ENCODE measurements at places on chromosomes 2 and 18. TPM values are rescaled to one million over a fixed set of nuclear protein-coding genes. Genes with fewer than 3 reads are reported as not detected.

- DNase-seq, result no peak
Observed at GRCh38 chr2:169509955-169510354, 453 bp downstream of the KLHL41 start.

The PLEKHH2 gene
- total RNA-seq, result 0.33 TPM

The SERPINB13 gene
- total RNA-seq, result not detected

The ST8SIA5 gene
- total RNA-seq, result not detected

DNA sequence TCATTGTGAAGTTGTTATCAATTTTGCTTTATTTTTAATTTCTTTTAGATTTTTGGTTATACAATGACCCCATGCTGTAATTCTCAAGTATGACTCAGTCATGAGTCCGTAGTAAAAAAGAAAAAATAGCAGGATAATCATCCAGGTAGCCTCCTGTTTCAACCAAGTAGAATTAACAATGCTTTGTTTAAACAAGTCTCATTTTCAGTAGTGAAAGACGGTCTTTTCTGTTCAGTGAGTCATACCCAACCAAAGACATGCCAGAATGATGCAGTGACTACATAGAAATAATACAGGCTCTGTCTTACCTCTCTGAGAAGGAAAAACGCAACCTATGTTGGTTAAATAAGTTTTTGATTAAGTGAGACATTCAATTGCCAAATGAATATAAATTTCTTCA is 67.8 kb upstream of the DSC1 start:
- DNase-seq, result no peak

The ZNF804A gene
- total RNA-seq, result not detected

DNA sequence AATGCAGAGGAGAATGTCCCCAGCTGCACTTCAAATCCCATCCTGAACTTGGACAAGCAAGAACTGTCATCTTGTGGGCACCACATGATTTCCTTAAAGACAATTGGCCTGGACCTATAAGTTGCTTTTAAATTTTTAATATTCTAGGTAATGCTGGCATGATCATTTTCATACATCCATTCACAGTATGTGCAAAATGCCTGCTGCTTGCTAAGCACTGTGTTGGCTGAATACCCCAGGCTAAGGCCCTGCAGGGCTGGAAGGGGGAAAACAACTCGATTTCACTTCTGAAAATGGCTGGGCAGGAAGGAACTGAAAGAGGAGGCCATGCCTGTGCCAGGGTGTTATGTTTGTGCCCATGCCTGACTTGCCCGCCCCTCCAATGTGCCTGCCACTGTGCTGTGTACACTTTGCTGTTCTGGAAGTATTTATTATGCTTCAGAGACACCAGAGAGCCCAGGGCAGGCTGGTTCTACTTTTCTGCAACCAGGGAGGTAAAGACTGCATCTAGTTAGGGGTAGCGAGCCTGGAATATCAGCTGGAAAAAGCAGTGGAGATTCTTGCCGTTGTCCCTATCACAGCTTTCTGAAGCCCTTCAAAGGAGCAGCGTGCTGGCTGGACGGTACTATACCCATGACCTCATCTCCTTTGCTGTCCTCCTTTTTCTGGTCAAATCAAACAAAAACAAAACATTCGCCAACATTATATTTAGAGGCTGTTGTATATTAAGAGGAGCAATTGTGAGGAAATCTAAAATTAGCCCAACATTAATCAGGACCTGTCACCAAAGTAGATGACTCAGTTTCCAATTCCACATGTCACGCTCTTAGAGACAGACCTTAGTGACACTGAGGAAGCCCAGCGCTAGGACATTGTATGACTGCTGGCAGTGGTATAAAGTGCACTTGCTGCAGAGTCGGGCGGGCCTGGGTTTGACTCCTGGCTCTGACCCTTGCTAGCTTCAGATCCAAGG is 158.1 kb downstream of the DDX1 start:
- DNase-seq, result no peak

The ITGA4 gene
- 33.6 TPM for total RNA-seq

GRCh38 chr2:66127656-66128055 is 307.3 kb upstream of the MEIS1 start:
- DNase-seq, result no peak

DNA sequence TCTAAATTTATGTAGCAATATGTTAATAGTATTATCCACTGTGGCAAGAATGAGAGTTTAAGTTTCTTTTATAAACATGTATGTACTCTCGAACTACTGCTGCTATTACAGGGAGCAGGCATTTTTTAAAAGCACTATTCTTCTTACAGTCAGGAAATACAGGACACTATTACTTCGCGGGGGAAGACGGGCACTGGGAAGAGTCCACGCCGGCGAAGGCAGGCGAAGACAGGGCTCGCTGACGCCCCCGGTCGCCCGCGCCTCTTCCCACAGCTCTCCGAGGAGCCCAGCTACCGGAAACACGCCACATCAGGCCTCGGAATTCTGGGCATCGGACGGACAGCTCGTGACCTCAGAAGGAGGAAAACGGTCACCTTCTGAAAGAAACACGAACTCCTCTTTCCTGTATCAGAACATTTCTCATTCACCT is 90.2 kb downstream of the FAM161A start:
- DNase-seq, result no peak

DNA sequence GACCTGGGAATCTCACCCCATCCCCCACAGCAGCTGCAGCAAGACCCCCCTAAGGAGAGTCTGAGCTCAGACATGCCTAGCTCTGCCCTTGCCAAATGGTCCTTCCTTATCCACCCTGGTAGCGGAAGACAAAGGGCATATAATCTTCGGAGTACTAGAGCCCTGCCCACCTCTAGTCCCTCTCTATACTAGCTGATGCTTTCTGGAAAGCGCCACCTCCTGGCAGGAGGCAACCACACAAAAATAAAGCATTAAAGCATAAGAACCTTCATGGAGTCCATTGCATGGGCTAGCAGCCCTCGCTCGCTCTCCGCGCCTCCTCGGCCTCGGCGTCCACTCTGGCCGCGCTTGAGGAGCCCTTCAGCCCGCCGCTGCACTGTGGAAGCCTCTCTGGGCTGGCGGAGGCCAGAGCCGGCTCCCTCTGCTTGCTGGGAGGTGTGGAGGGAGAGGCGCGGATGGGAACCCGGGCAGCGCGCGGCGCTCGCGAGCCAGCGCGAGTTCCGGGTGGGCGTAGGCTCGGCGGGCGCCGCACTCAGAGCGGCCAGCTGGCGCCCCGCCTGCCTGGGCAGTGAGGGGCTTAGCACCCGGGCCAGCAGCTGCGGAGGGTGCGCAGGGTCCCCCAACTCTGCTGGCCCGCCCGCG is 941.2 kb downstream of the SUCLG1 start:
- DNase-seq, result no peak

- no peak for DNase-seq
Observed at GRCh38 chr18:60024345-60024744, 124.5 kb downstream of the PMAIP1 start.

DNA sequence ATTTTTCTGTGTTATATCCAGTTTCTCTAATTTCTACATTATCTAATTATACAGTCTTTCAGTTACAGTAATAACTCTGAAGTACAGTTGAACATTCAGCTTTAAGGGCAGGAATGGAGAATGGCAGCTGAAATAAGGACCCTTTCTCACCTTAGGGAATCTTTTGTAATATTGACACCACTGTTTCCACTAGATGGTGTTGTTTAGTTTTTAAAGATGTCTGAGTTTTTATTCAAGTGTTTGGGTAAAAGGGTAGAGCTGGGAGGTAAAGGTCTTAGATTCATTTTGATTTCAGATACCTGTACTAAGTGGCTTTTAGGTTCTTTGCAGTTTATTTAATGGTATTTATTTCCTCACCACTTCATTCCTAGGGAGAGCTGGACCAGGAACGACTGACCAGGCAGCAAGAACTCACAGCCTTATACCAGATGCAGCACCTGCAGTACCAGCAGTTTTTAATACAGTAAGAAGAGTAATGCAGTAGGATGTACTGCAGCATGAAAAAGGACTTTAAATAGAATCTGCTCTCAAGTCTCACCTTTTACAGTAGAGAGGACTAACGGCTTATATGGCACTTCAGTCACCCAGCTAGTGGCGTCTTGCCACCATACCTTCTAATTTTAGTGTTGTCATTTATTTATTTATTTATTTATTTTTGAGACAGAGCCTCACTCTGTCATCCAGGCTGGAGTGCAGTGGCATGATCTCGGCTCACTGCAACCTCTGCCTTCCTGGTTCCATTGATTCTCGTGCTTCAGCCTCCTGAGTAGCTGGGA is 33.2 kb upstream of the KCNJ13 start:
- DNase-seq, result no peak

The C2orf78 gene
- total RNA-seq, result not detected

DNA sequence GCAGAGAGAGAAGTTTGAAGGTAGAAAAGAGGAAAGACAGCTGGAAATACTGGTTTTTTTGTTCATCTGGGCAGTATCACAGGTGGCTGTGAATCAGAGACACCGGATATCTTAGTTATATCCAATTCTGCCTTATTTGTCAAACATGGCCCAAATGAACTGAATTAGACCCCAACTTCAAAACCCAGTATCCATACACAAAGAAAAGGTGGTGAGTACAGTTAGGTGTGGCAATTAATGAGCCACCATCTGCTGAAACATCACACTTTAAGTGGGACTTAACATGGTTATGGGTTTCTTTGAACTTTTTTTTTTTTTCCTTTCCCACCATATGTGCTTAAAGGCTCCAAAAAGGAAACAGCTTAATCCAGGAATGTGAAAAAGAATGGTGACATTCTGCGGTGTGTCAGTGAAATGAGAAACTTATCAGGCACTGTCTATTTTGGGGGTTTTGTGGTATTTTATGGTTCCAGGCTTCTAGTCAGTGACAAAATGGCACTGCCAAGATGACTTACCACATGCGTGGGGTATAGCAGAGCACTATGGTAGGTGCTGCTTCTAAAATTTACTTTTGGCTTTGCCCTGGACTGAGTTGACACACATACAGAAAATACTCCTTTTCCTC is 5.0 kb upstream of the TMEM178A start:
- DNase-seq, result no peak

GRCh38 chr2:110732422-110733413 is at the start of gene ACOXL:
ACOXL (plus strand) TSS chr2:110732573; CDS start chr2:110768390, 35,817 bp downstream.
- no peak for DNase-seq

The ICA1L gene
- 4.7 TPM for total RNA-seq

DNA sequence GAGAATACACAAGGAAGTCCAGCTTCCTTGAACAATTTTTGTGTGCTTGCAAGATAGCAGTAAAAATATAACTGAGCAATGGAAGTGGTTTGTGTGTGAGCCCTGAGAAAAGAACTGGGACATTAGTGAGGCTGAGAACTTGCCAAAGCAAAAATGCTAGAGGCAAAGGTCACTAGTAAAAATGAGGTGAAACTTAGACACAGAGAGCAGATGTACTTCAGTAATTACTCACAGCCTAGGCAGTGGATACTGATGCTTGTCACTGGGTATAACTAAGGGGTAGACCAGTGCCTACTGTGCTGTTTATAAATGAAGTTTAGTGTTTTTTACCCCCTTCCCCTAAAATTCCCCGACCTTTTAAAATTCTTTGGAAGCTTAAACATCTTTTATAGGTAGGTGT is 450.1 kb downstream of the LPIN1 start:
- DNase-seq, result no peak

The DSC1 gene
- total RNA-seq, result not detected

- DNase-seq, result no peak
Observed at GRCh38 chr2:158315000-158315399, 141.6 kb downstream of the CCDC148 start.

The SH3RF3 gene
- total RNA-seq, result 0.89 TPM

- DNase-seq, result no peak
Observed at GRCh38 chr18:6521803-6522418, 107.2 kb upstream of the L3MBTL4 start.

DNA sequence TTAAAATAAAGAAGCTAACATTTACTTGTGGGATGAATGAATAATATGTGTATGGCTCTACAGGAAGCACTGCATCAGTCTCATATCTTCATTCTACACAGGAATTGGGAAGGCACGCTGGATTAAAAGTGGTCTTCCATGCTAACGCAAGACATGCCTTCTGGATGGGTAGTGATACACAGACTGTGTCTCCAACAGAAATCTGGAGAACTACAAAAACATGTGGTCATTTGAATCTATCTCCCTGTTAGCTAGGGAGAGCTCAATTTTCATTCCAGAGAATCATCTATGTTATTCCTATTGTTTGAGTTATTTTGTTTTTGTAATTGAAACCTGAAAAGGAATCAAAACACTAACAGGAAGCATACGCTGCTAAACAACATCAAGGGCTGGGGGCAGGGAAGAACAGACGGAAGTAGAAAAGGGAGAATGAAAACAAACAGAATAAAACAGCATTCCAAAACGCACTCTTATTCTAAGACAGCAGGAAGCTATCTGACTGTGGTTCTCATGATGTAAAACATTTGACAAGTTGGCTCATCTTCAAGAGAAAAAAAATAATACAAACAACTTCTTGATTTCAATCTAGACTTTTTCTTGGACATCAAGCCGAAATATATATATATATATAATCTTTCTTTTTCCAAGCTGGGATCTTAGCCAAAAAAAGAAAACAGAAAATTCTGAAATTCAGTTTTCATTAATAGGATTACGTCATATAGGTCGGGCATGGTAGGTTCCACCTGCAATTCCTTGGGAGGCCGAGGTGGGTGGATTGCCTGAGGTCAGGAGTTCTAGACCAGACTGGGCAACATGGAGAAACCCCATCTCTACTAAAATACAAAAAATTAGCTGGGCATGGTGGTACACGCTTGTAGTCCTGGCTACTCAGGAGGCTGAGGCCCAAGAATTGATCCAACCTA is 31.5 kb upstream of the ASNSD1 start:
- DNase-seq, result no peak

DNA sequence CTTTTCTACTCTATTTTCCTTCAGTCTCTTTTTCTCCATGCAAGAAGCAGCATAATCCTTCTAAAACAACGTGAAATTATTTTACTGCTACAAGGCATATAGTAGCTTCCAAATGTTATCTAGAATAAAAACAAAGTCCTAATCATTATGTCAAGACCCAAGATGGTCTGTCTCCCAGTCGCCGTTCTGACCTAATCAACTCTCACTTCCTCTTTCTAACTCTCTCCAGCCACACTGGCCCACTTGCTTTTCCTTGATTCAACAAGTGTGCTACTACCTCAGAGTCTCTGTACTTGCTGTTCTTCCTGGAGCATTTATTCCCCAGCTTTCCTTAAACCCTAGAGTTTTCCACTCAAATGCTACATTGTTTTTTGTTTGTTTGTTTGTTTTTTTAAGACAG is 1491.2 kb downstream of the LRP1B start:
- no peak for DNase-seq

The CIAO1 gene
- 114 TPM for total RNA-seq

- DNase-seq, result no peak
Observed at GRCh38 chr2:26314243-26314642, 31.7 kb upstream of the SELENOI start.

Data from activated T-cell treated with anti-CD3 and anti-CD28 coated beads, Interleukin-2, amount 50 U/mL, for 4 hours (primary cell).